HFF-Myc (cell line): ENCODE measurements at places on chromosomes 4 and X.

GRCh38 chr4:113173793-113174264 is 124.4 kb downstream of the ANK2 start:
- no peak for DNase-seq

DNA sequence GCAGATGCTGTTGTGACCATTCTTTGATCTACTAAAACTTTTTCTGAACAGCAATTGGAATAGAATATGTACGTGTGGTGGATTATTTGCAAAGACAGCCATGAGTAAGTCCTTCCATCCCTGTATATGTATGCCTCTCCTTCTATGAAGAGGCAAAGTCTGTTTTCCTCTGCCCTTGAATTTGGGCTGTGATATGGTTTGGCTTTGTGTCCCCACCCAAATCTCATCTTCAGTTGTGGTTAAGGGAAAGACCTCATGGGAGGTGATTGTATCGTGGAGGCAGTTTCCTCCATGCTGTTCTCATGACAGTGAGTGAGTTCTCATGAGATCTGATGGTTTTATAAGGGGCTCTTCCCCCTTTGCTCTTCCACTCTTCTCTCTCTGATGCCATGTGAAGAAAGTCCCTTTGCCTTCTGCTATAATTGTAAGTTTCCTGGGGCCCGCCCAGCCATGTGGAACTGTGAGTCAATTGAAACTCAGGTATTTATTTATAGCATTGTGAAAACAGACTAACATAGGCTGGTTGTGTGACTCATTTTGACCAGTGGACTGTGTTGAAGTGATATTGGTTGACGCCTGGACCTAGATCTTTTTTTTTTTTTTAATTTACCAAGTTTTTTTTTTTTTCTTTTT is 108.3 kb upstream of the CAMK2D start:
- DNase-seq: no peak

DNA sequence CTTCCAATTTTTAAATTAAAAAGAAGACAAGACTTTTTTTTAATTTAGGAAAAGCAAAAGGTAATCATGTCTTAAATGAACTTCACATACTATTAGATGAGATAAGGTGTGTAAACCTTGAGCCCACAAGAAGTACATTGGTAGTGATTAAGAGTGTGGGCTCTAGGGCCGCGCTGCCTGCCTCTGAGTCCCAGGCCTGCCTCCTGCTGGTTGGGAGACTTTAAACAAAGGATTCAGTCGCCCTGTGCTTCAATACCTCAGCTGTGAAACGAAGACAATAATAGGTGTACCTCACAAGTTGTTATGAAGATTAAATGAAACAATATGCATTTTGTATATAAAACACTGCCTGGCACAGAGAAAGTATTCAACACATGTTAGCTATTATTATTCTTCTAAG is 95.9 kb upstream of the MYOZ2 start:
- DNase-seq: no peak

GRCh38 chrX:106899841-106900240 is 3.3 kb downstream of the RIPPLY1 start:
- DNase-seq: no peak

- no peak for DNase-seq
Observed at GRCh38 chr4:39664828-39665731, 26.4 kb upstream of the SMIM14 start.

DNA sequence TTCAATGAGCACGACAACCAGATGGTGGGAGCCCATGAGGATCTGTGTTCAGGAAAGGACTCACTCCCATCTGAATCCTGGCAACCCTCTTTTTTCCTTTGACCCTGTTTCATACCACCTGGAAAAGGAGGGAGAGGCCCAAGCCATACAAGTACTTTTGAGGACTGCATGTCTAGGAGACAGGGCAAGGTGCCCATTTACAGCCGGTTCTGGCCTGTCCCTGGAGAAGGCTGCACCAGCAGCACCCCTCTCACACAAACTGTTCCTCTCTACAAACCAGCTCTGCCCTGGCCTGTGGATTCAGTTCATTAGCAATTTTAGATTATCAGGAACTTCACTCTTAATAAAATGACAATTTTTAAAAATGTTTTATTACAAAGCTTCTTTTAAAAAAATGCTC is 57.5 kb downstream of the HADH start:
- DNase-seq: no peak

GRCh38 chr4:123848606-123849005 is 452.0 kb downstream of the SPRY1 start:
- DNase-seq: no peak
